ENCODE measurements at places on chromosomes 1 and 21. TPM values are rescaled to one million over a fixed set of nuclear protein-coding genes. Genes with fewer than 3 reads are reported as not detected.

DMRTA2 gene
- total RNA-seq: not detected

GRCh38 chr1:167924102-167924501, 10.2 kb upstream of the ADCY10 start:
- no peak for DNase-seq

- DNase-seq: no peak
Observed at GRCh38 chr1:201157949-201158348, 3.7 kb upstream of the TMEM9 start.

FMO2 gene
- 0.25 TPM for total RNA-seq

- no peak for DNase-seq
Observed at GRCh38 chr1:236018885-236019453, 45.9 kb downstream of the NID1 start.

RXRG gene
- total RNA-seq: not detected

GRCh38 chr1:180241716-180242544, 11.9 kb downstream of the LHX4 start:
- DNase-seq: no peak

- no peak for DNase-seq
Observed at GRCh38 chr1:228093050-228093906, 9.8 kb downstream of the C1orf35 start.

SELENBP1 gene
- not detected for total RNA-seq

GRCh38 chr1:32949519-32949918, 15.1 kb downstream of the RNF19B start:
- no peak for DNase-seq

- DNase-seq: peak; percentile 86
Observed at GRCh38 chr1:27391511-27392095, 819 bp upstream of the GPR3 start.

DNA sequence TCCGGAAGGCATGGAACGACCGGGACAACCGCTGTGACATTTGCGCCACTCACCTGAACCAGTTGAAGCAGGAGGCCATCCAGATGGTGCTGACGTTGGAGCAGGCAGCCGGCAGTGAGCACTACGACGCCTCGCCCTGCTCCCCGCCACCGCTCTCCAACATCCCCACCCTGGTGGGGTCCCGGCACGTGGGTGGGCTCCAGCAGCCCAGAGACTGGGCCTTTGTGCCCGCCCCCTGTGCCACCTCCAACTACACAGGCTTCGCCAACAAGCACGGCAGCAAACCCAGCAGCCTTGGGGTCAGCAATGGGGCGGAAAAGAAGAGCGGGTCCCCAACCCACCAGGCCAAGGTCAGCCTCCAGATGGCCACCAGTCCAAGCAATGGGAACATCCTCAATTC, 212.1 kb downstream of the KIF26B start:
- DNase-seq: no peak

OR6N1 gene
- total RNA-seq: not detected

GRCh38 chr1:92995441-92996430, 34.5 kb upstream of the DIPK1A start:
- no peak for DNase-seq

DNA sequence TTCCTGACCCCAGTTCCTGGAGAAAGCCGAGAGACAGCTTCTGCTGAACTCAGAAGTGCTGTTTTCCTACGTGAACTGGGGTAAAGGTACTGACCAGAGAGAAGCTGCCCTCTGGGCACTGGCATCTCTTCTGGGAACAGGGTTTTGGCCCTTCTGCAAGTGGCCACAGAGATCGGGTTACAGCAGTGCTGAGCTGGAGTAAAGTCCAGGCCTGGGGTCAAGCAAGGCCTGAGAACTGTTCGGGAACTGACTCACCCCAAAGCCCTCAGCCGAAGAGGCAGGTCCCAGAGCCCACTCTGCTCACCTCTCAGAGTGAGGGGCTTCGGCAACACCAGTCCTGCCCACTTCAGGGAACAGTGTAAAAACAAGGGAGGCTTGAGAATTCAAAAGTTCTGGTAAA, 177.2 kb upstream of the RUNX1 start:
- no peak for DNase-seq

GRCh38 chr1:243475966-243476365, 220.1 kb downstream of the SDCCAG8 start:
- peak; percentile 92 for DNase-seq

DNA sequence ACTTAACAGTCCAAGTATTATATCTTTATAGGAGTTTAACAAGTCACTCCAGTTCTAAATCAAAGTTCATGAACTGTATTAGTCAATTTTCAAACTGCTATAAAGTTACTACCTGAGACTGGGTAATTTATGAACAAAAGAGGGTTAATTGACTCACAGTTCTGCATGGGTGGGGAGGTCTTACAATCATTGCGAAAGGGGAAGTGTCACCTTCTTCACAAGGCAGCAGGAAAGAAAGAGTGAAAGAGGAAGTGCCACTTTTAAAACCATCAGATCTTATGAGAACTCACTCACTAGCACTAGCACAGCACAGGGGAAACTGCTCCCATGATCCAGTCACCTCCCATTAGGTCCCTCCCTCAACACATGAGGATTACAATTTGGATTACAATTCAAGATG, 70.0 kb downstream of the CLCA4 start:
- no peak for DNase-seq

- no peak for DNase-seq
Observed at GRCh38 chr1:173798078-173798477, 26.4 kb upstream of the DARS2 start.

DNA sequence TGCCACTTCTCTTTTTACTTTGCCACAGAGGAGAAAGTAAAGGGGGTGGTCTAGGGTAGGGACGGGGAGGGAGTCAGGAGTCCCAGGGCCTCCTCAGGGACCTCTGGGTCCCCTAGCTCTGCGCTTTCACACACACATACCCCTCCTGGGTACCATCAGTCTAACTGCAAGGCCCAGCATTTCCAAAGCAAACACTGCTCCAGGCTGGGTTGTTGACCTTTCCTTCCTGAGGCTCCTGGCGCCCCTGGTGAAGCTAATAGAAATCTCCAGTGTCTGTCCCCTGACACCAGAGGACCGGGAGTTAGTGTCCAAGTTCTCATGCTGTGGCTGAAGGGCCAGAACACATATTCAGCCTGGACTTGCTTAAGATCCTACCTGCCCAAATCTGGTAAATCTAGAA, 3.9 kb downstream of the TMEM63A start:
- DNase-seq: no peak

CCDC17 gene
- 0.06 TPM for total RNA-seq

DNA sequence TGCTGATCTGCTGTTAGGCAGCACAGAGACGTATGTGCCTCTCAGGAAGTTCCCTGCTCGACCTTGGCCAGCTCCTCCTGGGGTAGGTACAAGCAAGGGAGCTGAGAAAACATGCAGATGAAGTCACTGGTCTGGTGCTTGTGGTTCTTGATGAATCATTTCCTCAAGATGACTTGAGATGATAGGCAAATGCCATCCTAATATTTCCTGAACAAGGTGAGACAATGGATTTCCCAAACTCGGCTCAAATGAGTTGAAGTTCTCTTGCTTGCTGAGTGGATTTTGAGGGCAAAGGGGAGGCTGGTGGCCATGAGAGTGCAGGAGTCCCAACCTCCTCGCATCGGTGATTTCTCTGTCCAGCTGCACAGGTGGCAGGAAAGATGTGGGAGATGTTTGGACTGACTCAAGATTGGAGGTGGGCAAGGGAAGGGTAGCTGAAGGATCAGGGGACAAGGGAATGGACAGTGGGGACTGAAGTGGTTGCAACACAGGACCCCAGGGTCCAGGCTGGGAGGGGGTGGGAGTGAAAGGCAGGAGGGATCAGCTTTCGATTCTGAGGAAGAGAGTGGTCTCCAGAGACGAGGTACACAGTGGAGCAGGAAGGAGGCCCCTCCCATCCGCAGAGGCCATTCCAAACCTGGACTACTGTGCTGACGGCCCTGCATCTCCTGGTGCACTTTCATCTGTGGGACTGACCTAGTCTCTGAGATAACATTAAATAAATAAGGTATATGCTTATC, 63.9 kb downstream of the CAPN2 start:
- DNase-seq: no peak

DNA sequence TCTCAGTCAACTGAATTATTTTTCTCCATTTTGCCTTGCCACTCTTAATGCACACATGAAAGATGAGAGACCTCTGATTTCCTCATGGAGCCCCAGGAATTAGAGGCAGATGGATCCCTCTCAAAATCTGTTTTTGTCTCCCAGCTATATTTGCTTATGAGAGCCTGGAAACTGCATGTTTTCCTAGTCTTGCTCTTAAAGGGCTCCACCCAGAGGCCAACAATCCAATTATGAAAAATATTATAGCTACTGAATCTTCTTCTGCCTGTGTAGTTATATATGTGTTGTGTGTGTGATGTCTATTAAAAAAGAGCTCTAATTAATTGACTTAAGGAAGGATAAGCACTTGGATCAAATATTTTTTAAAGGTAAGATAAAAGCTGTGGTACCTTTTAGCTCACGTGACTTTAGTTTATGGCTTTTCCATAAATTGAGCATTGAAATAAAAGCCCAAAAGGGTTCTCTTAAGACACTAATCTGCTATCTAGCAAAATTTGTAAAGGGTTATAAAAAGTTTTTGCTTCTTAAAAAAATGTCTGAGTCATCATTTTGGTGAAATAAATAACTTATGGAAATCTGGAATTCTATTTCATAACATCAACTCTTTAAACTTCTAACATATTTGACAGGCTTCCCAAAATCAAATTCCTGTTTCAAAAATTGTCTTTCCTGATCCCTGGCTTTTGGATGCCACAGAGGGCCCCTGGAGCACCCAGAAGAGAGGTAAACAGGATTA, 31.2 kb upstream of the TSPEAR start:
- DNase-seq: no peak

- peak; percentile 82 for DNase-seq
Observed at GRCh38 chr1:10628685-10629084, 153.9 kb downstream of the PEX14 start.

CHAF1B gene
- total RNA-seq: 18.1 TPM

- DNase-seq: no peak
Observed at GRCh38 chr1:48043622-48044021, 46.4 kb upstream of the TRABD2B start.

GRCh38 chr1:31007462-31007991, 58.0 kb downstream of the PUM1 start:
- DNase-seq: no peak

DNA sequence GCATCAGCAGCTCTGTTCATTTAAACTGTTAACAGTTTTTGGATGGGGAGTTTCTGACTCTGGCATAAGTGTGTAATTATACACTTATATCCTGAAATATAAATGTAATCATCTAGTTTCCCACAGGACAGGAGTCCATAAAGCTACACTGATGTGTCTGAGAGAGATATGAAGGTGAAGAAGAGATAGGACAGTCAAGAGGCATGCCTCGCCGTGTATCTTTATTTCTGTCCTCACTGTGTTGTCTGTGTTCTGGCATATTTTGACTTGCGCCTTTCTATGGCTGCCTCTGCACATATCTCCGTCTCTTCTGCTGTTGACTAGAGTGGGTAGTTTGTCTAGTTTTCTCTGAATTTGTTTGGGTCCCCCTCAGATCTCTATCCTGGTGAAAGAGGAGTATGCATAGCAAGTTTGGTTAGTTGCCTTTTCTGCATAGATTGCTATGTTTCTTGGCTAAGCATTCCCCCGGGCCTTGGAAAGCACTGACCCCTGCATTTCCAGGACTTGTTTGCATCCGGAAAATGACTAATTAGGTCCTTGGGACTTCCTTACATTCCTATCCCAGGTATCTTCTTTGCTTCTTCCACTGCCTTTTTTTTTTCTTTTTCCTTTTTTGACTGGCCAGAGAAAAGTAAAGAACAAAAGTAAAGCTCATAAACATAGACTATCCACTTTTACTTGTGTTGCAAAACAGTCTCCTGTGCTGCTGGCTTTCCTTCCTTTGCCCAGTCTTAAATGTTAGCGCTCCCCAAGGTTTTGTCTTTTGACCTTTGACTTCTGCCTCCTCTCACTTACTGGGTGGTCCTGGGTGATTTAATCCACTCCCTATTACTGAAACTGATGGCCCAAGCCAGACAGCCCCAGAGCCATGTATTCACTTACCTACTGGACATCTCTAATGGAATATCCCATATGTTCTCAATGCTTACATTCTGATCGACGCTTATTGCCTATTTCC, 27.6 kb upstream of the CNN3 start:
- no peak for DNase-seq

GRCh38 chr1:243550276-243550675, 294.4 kb downstream of the SDCCAG8 start:
- DNase-seq: no peak

PIK3CD gene
- 59.4 TPM for total RNA-seq

DNA sequence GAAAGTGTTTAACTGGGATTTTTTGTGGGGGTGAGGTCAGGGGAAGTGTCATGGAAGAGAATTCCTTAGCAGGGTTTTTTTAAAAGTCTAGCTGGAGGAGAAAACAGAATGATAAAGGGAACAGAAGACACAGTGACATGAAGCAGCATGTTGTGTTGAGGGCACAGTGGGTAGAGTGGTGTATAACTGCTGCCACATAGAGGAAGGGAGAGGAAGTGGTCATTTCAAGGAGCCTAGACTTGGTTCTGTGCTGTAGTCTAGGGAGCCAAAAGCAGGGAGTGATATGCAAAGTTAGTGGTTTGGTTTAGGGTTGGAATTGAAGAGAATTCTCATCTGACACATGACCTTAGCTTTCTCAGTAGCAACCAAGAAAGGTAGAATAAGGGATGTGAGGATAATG, 10.2 kb downstream of the EEIG2 start:
- DNase-seq: no peak

- no peak for DNase-seq
Observed at GRCh38 chr1:24754229-24754628, 9.0 kb downstream of the CLIC4 start.

GRCh38 chr1:230503726-230504125, 77.6 kb upstream of the PGBD5 start:
- DNase-seq: no peak

ANKRD45 gene
- total RNA-seq: 0.85 TPM

DNA sequence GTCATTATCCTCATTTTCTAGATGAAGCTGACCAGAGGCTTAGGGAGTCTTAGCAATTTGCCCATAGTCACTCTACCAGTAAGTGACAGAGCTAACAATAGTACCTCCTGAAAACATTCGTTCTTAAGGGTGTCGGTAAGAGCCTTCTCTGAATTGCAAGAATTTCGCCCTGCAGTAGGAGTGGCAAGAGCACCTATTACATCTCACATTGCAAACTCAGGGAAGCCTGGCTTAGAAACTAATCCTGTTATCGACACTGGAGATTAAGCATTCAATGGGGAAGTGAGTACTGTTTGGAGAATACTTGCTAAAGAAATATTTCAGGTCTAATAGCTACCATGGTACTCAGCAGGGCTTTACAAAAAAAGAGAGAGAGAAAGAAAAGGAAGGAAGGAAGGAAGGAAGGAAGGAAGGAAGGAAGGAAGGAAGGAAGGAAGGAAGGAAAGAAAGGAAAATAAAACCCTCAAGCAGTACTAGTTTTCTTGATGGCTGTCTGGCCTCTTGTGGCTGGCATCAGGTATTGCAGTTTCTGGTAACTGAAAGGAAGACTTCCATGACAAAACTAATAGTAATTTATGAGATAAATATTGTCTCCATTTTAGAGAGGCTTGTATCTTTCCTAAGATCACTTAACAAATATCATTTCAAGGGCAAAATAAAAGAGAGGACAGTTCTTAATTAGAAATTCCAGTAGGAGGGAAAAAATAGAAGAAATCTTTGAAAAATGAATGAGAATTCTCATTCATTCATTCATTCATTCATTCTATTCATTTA, 10.4 kb downstream of the C1orf226 start:
- DNase-seq: peak; percentile 69

All from G401 (cell line).